Left renal pelvis (tissue), 4 donors: ENCODE measurements at places on chromosomes 7 and 10.

GRCh38 chr10:88642963-88643362 lies 21.3 kb upstream of the LIPF start:
- DNase-seq, result no peak

DNA sequence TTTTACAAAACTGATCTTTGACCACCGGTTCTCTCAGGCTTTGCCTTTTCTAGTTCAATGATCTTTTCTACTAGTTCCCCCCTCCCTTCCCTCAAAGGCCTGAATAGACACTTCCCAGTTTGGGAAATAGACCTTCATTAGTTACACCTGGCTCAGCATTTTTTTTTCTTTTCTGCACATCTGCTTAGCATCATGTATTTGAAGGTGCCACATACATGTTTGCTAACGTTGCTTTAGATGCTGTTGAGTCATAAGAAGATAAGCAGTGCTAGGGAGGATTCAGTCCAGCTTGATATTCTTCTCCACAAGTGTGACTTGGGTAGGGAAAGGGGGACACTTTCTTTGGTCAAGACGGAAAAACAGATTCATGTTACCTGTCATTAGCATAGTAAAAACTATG lies 78.3 kb downstream of the BICC1 start:
- no peak for DNase-seq

DNA sequence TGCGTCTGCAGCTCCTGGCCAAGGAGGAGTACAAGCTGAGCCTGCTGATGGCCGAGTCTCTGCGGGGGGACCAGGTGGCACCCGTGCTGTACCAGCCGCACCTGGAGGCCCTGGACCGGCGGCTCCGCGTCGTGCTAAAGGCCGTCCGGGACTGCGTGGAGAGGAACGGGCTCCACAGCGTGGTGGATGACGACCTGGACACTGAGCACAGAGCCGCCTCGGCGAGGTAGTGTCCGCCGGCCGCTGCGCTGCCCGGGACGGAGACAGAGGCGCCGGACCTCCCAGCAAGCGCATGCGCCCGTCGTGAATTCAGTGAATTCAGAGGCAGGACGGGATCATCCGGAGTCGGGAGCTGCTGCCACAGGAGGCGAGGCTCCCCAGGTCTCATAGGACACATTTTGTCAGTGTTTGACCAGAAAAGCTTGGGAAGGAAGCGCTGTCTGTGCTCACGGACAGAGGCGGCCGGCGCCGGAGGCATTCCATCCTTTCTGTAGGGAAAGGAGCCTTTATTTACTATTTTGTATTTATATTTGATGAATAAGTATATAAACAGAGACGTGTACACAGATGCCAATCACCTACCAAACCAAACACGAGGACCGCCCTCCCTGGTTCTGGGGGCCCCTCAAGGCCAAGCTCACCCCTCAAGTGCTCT lies 30.1 kb upstream of the FOXL3 start:
- no peak for DNase-seq

DNA sequence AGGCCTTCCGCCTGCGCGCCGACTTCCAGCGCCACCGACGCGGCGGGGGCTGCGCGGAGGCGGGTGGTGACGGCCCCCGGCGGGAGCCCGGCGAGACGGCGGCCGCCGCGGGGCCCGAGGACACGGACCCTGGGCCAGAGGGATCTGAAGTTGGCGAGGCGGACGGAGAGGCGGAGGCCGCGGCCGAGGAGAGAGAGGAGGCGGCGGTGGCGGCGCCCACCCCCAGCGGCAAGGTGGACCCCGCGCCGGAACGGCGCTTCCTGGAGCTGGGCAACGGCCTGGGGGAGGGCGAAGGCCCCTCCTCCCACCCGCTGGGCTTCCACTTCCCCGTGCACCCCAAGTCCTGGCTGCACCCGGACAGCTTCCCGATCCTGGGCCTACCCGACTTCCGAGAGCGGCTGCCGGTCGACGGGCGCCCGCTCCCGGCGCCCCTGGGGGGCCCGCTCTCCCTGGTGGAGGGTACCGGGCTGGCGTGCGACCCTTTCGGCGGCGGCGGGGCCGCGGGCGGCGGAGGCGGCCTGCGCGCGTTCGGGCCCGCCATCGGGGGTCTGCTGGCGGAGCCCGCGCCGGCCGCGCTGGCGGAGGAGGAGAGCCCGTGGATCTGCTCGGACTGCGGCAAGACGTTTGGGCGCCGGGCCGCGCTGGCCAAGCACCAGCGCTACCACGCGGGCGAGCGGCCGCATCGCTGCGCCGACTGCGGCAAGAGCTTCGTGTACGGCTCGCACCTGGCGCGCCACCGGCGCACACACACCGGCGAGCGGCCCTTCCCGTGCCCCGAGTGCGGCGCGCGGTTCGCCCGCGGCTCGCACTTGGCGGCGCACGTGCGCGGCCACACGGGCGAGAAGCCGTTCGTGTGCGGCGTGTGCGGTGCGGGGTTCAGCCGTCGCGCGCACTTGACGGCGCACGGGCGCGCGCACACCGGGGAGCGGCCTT lies 16.2 kb downstream of the ZNF316 start:
- DNase-seq, result no peak

DNA sequence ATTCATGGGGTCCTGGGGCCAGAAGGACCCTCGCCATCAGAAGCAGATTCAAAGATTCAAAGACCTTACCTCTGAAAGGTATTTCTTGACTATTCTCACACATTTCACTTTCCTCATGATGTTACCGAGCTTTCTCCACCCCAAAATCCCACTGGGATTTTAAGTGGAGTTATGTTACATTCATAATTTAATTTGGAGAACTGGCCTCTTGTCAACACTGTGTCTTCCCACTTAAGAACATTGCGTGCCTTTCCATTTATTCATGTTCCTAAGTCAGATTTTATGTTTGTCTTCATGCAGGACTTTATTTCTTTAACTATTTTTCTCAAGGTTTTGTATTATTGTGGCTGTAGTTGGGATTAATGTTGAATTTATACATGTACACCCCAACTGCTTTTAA lies 123.5 kb upstream of the BMPER start:
- DNase-seq, result no peak

GRCh38 chr10:131080571-131080970 lies 230.9 kb downstream of the TCERG1L start:
- no peak for DNase-seq

DNA sequence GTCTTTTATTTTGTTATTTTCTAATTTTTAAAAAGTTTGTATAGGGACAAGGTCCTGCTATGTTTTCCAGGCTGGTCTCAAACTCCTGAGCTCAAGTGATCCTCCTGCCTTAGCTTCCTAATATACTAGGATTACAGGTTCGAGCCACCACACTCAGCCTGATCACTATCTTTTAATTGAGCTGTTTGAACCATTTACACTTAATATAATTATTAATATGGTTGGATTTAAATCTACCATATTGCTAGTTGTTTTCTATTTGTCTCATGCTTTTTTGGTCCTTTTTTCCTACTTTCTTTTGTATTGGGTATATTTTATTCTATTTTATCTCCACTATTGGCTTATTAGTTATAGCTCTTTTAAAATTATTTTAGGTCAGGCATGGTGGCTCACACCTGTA lies 13.2 kb upstream of the CNOT4 start:
- DNase-seq, result no peak

- DNase-seq, result no peak
Measured at GRCh38 chr10:484925-485661, 204.4 kb downstream of the DIP2C start.

GRCh38 chr10:69383558-69383957 lies 33.2 kb downstream of the TACR2 start:
- no peak for DNase-seq

GRCh38 chr7:501526-501925 lies 18.1 kb downstream of the PDGFA start:
- no peak for DNase-seq

DNA sequence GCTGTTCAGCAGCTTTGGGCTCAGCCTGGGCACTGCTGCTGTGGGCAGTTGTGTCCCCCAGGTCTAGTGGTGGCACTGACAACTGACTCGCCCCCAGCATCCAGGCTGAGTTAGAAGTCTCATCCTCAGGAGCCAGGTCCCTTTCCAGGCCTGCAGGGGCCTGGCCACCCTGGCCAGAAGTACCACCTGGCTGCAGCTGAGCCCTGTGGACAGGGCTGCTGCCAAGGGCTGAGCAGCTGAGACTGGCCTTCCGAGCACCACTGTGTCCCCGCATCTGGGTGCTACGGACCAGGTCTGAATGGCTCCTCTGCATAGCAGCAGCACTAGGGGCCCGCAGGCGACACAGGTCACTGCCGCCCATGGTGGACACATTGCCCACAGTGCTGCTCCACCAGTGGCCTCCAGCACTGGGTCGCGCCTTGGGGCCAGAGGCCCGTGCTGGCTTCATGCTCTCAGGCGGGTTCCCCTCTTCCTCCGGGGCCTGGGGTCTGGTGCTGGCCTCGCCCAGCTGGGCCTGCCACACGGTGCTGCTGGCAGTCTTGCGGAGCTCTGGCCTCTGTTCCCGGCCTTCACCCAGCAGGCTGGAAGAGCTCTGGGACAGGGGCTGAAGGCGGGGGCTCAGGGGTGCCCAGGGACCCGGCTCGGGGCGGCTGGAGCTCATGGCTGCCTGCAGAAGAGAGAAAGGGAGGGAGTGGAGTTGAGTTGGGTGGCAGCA lies 6.2 kb downstream of the GPRIN2 start:
- no peak for DNase-seq

- DNase-seq, result no peak
Measured at GRCh38 chr10:95478935-95479334, 82.2 kb downstream of the SORBS1 start.
